ENCODE measurements at places on chromosomes 13 and 19.

GRCh38 chr13:90713441-90714133 is 633.9 kb upstream of the MIR17HG start:
- DNase-seq, result no peak

DNA sequence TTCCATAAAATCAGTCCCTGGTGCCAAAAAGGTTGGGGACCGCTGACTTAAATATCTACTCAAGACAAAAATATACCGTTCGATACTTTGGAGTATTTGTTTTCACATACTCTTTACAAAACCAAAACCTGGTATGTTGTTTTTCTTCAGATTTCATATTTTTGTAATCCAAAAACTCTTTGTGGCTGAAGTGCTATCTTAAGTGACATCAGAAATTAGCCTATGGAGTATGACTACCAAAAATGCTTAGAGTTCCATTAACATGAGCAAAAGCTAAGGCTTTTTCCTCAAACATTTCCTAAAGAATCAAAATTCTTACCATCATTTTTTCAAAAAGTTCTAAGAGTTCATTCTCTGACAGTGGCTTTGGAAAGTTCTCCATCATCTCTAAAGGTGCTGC is 52.0 kb downstream of the DIAPH3 start:
- DNase-seq, result no peak

DNA sequence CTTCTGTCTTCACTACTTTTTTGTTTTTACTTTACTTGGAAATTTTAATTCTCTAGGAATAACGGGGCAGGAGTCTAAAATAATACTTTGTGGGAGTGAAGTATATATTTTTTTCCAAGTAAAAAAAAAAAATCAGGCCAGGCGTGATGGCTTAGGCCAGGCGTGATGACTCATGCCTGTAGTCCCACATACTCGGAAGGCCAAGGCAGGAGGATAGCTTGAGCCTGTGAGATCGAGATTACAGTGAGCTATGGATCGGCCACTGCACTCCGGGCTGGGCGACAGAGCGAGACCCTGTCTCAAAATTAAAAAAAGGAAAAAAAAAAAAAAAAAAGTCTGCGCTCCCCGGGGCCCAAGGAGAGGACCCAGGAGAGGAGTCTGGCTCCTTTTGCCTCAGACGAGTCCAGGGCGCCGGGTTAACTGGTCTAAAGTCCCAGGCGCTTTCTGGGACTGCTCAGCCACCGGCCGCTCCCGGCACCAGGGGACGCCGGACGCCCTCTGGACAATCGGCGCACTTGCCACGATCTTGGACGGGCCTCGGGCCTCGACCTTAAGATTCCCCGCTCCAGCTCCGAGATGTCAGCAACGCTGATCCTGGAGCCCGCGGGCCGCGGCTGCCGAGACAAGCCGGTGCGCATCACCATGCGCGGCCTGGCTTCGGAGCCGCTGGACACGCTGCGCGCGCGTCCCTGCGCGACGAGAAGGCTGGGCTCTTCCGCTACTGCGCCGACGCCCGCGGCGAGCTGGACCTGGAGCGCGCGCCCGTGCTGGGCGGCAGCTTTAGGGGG is 2.7 kb upstream of the ZFP82 start:
- no peak for DNase-seq

DNA sequence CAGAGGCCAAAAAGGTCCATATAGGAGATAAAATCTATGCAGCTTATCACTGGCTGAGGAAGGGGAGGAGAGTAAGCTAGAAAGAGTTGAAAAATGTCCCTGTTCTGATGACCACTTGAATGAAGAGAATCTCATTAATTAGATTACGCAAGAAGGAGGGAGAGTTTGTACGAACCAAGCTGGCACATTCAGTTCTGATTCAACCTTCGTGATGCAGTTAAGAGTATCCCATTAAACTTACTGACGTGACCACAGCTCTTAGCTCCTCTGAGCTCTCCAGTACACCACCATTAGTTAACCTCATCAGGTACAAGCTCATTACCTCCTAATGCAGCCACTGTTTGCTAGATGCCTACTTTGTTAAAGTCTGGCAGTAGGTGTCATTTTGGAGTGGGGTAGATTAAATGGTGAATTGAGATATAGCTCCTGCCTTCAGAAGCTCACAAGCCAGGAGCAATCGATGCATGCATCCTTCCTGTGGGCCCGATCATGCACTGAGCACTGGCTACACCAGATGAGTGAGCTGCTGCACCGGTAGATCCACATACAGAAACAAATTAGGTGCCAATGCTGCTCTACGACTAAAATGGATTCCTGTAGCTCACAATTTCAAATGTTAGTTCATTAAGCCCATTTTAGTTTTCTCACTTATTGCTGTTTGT is 458.3 kb downstream of the COG6 start:
- DNase-seq, result no peak

DNA sequence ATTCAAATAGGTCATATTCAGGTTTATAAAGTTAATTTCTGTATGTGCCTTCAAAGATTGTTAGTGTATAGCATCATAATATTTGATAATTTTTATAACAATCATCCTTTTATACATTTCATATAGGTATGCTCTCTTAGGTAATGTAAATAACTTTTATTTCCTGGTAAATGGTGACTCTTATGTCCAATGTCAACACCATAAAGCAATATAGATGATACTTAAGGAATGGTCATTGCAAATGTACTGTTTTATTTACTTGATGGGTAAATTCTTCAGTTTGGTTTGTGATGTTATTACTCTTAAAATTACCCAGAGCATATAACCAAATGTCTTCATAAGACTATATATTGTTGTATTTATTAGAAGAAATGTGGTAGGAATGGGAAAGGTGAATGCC is 928.7 kb downstream of the PCDH9 start:
- no peak for DNase-seq

Data from hematopoietic multipotent progenitor cell (in vitro differentiated cells).